ENCODE measurements at places on chromosomes 12 and 14.

DNA sequence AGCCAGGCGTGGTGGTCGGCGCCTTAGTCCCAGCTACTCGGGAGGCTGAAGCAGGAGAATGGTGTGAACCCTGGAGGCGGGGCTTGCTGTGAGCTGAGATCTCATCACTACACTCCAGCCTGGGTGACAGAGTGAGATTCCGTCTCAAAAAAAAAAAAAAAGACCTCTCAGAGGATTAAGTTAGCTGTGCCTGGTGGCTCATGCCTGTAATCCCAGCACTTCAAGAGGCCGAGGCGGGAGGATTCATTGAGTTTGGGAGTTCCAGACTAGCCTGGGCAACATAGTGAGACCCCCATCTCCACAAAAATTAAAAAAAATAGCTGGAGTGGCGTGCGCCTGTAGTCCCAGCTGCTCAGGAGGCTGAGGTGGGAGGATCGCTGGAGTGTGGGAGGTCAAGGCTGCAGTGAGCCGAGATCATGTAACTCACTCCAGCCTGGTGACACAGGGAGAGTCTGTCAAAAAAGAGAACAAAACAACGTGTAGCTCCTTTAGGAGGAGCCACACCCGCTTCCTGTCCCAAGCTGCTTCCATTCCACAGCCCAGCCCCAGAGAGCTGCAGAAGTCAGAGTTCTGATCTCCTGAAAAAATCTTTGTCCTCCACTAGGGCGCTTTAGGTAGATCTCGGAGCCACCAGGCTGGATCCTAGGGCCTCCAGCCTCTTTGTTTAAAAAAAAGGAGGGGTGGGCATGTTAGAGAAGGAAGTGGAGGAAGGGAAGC is 11.5 kb upstream of the ULK1 start:
- DNase-seq = peak; percentile 54

- DNase-seq = no peak
Measured at GRCh38 chr12:89087149-89087825, 265.0 kb downstream of the DUSP6 start.

DNA sequence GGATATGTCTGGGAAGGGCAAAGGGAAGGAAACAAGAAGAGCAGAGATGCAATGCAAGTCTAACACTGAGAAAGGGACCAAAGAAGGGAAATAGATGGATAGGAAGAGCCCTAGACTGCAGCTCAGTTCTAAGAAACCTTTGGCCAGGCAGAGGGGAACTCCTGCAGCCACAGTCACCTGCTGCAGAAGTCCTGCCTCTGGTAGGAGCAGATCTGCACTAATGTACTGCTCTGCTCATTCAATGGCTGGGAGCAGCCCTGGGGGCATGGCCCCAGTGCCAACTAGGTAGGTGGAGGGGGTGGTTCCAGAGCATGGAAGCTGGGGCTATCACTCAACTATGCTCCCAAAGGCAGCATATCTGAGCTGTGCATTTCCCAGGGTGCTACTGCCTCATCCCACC is 388.9 kb downstream of the PCNX1 start:
- DNase-seq = no peak

DNA sequence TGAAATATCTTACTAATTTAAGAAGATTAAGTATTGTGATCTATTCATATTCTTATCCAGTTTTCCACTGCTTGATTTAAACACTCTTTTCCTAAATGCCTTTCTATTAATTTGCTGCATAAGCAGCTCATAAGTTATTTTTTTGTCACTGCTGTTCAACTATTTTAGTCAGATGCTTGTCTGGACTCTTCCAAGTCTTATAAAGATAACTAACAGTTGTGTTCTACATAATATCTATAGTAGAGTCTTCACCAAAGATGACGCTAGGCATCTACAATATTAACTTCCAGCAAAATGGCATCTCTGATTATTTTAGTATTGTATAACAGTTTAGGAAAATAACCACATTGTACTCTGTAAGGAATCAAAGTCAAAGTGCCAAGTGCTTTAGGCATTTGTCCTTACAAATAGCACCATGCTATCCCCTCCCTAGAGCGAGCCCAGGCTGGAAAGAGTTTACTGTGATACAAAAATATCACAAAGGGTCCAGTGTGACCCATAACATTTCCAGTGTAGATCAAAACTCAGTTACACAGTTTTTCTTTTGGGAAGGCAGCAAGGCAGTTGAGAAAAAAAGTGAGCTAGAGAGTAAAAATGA is 98.2 kb downstream of the DENND5B start:
- no peak for DNase-seq

DNA sequence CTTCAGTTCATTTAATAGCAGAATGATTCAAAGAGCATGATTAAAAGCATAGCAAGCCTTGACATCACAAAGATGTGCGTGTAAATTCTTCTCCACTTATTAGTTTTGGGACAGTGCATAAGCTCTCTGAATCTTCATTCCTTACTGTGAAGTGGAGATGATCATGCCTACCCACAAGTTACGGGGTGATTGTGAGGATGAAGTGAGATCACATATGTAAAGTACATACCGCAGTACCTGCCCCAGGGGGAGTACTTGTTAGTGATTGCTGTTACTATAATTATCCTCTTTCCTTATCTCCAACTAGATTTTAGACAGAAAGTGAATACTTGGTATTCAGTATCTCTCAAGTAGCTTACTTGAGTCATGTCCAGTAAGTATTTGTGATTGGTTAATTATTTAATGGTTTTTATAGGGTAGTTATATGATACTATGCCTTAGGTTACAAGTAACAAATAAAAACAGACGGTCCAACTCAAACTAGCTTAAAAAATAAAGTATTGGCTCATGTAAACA is 6.0 kb downstream of the RAD9B start:
- no peak for DNase-seq

DNA sequence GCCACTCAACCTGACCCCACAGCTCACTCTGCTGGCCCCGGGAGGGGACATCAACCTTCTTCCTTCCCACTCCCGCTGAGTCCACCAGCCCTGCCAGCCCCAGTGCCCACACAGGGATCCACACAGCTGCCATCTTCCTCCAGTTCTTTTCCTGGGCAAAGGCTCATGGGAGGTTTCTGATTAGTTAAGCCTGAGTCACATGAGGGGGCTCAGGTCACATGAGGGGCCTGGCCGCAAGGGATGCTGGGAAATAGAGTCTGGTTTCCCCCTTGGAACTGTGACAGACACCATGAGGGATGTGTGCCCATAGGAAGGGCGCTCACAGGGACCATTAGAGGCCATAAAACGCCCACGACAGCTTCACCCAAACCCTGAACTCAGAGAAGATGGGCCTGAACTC is 228.7 kb upstream of the SFSWAP start:
- DNase-seq = no peak

GRCh38 chr12:83122623-83122934 is 435.9 kb downstream of the TMTC2 start:
- no peak for DNase-seq

DNA sequence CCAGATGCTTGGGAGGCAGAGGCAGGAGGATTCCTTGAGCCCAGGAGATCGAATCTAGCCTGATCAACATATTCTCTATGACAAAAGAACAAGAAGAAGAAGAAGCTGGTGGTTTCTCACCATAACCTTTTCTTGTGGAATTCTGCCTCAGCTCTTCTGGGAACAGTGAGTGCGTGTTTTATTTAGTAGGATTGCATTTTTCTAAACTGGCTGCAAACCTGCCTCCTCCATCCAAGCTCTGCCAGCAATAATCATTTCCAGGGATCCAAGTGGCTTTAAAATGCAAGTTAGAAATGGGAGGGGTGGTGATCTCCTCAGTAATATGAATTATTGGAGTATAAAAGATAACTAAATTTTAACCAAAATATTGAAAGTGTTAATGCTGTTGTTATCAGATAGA is 46.1 kb upstream of the MMP17 start:
- no peak for DNase-seq

DNA sequence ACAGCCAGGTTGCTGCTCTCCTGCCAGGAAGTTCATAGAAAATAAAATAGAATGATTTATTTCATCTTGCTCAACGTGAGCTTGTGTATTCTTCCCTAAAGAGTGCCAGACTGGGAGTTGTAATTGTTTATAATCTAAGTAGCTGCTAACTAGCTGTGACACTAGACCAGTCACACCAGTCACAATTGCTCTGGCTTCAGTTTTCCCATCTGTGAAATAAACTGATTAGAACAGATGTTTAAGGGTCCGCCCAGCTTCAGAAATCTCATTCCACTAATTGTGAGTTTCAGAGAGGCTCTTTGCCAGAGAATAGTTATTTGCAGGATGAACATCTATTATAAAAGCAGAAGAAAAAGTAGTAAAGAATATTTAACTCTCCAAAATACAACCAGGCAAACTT is 55.6 kb upstream of the ZDHHC17 start:
- no peak for DNase-seq

- no peak for DNase-seq
Measured at GRCh38 chr12:27530157-27530922, 6.3 kb downstream of the PPFIBP1 start.

- DNase-seq = no peak
Measured at GRCh38 chr14:60002819-60003492, 83.0 kb downstream of the LRRC9 start.

DNA sequence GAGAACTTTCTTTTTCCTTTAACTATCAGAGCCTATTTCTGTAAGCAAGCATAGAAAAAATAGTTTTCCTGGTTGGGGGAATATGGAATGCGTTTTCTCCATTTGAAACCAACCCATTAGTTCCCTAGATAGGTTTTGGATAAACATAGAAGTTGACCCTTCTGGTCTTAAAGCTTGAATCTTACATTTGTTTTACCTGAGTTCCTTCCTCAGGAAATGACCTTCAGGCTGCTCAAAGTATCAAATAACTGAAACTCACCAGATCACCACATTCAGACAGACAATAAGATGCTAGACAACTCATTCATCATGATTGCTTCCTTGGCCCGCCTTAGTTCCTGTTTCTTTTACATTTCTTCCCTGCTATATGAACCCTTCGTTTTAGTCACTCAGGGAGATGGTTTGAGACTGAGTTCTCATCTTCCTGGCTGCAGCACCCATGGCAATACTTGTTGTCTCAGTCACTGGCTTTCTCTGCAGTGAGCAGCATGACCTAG is 52.2 kb downstream of the LRP6 start:
- DNase-seq = no peak

DNA sequence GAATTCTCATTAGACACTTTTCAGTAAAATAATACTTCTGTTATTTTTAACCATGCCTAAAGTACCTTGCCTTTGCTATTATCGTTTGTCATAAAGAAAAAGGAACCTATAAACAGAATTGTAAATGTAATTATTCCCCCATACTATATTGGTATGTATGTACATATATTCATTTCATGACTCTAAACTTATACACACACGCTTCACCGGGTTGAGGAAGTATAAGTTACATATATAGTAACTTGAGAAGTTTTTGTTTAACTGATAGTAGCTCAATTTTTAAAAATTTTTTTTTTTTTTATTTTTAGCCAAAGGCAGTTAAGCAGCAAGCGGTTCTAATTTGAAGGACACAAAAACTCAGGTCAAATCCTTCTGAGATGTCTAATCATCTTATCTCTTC is 107.6 kb downstream of the PLEKHG7 start:
- no peak for DNase-seq

- DNase-seq = no peak
Measured at GRCh38 chr12:104598342-104599271, 141.9 kb downstream of the CHST11 start.

DNA sequence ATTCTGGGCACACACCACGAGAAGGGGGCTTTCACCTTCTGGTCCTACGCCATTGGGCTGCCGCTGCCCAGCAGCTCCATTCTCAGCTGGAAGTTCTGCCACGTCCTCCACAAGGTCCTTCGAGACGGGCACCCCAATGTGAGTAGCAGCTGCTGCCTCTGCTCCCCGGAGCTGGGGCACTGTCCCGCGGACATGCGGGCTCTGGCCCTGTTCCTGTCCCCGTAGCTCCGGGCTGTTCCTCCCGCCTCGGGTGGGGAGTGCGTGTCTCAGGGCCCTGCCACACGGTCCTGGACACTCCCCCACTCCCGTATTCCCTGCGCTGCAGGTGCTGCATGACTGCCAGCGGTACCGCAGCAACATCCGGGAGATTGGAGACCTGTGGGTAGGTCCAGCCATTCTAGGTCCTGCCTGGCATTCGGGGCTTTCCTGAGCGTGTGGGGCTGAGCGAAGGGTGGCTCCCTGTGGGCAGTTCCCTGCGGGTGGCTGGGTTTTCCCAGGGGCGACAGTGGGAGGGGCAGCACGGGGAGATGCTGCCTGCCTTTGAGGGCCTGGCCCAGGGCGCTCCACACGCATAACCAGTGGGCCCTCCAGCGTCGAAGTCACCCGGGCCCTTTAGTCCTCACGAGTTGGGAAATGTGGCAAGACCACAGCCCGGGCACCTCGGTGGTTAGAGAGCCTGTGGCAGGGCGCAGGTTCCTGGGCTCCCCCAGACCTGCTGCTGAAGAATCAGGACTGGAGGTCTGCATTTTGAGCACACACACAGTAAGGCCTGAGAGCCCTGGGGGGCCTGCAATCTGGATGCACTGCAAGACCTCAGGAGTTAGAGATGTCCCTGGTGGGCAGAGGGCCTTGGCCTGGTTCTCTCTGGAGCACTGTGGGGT is 13.5 kb downstream of the HIP1R start:
- DNase-seq = peak; percentile 73

DNA sequence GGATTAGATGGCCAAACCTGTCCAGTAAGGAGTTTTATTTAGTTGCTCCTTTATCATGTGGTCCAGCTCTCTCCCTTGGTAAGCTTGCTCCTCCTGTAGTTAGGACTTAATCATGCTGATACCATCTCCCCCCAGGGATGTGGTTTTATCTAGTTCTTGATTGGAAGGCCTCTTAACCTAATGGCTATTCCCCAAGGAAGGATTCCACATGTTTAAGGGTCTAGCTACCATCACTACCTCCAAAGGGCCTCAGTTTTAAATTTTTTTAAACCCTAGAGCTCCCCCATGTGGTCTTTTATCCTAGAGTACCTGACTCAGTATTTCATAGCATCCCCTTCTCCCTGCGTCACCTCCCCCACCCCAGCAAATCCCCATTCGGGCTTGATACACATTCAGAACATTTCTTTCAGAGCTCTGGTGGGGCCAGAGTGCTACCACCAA is 22.5 kb downstream of the MAP3K12 start:
- DNase-seq = peak; percentile 32

GRCh38 chr12:124525455-124525854 is 42.0 kb downstream of the NCOR2 start:
- no peak for DNase-seq

- DNase-seq = no peak
Measured at GRCh38 chr12:106269150-106269771, 21.4 kb upstream of the CKAP4 start.

DNA sequence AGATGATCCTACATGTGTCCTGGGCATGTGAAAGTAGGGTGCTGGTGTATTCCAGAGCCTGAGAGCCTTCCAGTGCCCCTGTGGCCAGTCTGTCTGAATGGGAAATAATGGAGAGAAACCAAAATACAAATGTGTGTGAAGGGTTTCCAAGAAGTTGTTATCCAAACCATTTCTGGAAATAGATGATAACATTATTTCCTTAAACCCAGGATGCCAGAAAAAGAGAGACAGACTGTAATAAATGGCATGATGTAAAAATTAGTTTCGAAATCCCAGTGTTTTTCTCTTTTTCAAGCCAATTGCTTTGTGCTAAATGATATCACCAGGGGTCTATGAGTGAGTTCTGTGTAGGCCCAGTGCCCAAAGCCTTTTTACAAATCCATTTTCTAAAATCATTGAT is 175.3 kb downstream of the PHLDA1 start:
- no peak for DNase-seq

- no peak for DNase-seq
Measured at GRCh38 chr14:21668377-21668776, 5.2 kb downstream of the OR4E1 start.

- DNase-seq = no peak
Measured at GRCh38 chr14:49896966-49897365, 4.1 kb downstream of the ARF6 start.
